ENCODE measurements at places on chromosomes 16 and 17.

- DNase-seq: no peak
These were observed 21.6 kb downstream of the CTU2 start for GRCh38 chr16:88727871-88728270.

- no peak for DNase-seq
These were observed 29.2 kb downstream of the NOL11 start for GRCh38 chr17:67746704-67747571.

DNA sequence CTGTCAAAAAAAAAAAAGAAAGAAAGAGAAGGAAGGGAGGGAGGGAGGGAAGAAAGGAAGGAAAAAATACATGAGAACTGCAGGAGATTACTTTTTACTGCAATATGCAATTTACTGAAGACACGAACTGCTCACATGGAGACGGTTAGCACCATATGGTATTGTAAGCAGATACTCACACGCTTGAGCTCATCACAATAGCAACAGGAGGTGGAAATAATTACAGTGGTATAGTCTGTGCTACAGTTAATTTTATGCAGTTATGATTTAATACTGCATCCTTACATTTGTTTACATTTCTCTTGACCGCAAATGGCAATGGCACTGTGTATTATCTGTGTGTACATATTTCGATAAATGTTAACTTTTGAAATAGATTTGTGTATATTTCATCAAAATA is 21.4 kb upstream of the SLC46A1 start:
- no peak for DNase-seq

DNA sequence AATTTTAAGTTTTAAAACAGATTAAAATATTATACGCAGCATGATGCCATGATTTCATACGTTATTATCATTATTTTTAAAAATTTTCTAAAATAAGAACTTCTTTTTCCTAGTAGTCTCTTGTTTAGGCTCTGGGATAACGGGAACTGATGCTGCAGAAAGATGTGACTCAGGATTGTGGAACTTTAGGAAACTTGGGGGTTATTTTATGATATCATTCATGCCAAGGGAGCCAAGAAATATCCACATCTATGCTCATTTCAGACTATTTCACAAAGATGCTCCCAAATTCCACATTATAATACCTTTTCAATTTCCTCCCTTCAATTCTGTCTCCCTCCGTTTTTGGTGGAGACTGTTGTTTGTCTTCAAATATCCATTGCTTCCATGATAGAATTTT is 236.4 kb downstream of the HS3ST3A1 start:
- no peak for DNase-seq

DNA sequence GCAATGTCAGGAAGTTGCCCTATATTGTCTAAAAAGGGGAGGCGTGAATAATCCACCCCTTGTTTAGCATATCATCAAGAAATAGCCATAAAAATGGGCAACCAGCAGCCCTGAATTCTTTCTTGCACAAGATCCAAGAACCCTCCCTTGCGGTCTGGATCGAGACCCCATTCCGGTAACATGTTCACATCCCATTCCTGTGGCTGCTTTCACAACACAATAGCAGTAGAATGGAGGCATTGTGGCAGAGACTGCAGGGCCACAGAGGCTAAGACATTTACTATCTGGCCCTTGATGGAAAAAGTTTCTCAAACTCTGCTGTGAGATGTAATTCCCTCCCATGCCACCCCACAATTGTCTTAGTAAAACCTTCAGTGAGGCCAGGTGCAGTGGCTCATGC is 73.2 kb downstream of the RMI2 start:
- DNase-seq: no peak

- no peak for DNase-seq
These were observed 4.9 kb downstream of the WSCD1 start for GRCh38 chr17:6075050-6075449.

DNA sequence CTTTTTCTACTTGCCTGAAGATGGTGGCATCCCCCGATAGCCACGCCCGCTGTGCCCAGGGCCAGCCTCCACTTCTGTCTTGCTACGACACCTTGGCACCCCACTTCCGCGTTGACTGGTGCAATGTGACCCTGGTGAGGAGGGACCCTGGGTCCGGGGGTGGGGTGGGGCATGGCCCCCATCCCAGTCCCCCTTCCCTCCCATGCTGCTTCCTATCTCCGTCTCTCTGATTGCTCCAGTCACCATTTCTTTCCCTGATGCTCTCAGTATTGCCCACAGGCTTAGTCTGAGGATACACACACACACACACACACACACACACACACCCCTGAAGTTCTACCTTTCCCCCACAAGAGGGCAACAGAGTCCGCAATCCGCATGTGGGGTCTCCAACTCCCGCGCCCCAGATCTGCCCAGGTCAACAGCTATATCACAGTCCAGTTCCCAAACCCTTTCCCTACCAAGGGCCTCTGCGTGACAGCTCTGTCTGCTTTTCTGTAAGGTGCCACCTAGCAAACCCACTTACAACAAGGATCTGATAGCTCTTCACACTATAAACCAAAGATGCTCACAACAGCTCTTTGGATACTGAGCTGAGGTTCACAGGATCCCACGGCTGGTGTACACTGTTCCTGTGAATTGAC is 3.4 kb downstream of the SGCA start:
- no peak for DNase-seq

GRCh38 chr17:2562162-2562858 is 31.1 kb upstream of the PAFAH1B1 start:
- DNase-seq: no peak

DNA sequence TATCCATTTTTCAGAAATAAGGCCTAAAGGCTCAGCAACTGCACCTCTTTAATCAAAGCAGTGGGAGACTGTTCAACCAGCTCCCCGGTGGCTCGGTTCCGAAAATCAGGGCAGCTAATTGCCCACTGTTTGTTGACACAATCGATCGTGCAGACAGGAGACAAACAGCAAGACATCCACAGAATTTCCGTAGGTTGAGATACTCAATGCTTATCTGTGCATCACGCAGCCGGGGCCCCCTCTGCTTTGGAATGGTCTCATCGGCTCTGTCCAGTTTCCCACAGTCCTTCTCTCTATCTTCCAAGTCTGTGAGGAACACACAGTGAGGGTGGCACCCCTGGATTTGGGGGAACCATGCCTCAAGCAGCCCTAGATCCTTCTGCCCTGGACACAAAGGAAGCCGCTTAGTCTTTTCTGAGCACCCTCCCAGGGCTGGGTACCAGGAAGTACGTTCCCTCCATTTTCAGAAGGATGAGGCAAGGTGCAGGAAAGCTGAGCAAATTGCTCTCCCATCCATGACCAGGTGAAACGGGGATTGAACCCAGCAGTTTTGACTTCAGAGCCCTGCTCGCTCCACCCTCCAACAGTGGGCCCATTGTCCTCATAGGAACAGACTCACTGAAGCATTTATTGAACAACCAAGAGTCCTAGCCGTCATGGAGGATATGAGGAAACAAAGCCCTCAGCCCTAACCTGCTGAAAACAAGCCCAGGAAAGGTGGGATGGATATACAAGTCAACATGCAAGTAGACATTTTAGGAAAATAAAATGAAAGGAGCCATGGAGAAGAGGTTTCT is 70.7 kb downstream of the C16orf95 start:
- no peak for DNase-seq

- no peak for DNase-seq
These were observed 18.2 kb upstream of the METTL2A start for GRCh38 chr17:62405451-62405850.

- DNase-seq: no peak
These were observed 14.1 kb upstream of the SLFN11 start for GRCh38 chr17:35387496-35387895.

- DNase-seq: no peak
These were observed 4.6 kb upstream of the STARD3 start for GRCh38 chr17:39632153-39632941.

DNA sequence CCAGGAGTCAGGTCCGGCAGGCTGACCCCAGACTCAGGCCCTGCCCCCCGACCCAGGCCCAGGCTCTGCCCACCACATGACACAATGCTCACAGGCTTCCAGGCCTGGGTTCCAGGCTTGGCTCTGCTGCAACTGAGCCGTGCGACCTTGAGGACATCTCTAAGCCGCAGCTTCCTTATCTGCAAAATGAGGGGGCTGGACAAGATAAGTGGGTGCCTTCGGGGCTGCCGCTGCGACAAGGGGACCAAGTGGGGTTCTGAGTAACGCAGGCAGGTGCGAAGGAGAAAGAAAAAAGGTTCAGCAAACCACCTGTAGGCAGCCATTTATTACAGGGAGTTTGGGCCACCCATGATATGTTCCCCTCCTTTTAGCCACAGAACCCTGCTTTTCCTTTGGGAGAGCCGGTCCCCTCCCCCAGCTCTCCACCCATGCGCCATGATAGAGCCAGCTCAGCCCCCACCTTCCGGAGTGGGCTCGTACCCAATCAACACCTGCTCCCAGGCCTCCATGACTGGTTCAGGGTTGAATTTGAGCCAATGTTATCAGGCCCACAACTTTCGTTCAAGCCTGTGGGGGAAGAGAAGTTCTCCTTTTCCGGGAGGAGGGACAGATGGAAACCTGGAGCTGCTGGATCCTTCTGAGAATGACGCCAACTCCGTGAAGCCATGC is 38.2 kb downstream of the RTN4RL1 start:
- DNase-seq: no peak
